Cardiac muscle cell (in vitro differentiated cells and primary cell): ENCODE measurements at places on chromosomes 3 and 15. TPM values are rescaled to one million over a fixed set of nuclear protein-coding genes. Genes with fewer than 3 reads are reported as not detected.

GRCh38 chr3:158097593-158098308 is 8.5 kb downstream of the SHOX2 start:
- DNase-seq: peak; percentile 55
- peaks cover 100% of the 10 kb centered on the region for H3K27me3 ChIP-seq
- no peaks in the 10 kb centered on the region for H3K36me3 ChIP-seq
- H3K4me3 ChIP-seq: peak overlapping the region; percentile 60
- no peaks in the 10 kb centered on the region for H3K4me1 ChIP-seq

DNA sequence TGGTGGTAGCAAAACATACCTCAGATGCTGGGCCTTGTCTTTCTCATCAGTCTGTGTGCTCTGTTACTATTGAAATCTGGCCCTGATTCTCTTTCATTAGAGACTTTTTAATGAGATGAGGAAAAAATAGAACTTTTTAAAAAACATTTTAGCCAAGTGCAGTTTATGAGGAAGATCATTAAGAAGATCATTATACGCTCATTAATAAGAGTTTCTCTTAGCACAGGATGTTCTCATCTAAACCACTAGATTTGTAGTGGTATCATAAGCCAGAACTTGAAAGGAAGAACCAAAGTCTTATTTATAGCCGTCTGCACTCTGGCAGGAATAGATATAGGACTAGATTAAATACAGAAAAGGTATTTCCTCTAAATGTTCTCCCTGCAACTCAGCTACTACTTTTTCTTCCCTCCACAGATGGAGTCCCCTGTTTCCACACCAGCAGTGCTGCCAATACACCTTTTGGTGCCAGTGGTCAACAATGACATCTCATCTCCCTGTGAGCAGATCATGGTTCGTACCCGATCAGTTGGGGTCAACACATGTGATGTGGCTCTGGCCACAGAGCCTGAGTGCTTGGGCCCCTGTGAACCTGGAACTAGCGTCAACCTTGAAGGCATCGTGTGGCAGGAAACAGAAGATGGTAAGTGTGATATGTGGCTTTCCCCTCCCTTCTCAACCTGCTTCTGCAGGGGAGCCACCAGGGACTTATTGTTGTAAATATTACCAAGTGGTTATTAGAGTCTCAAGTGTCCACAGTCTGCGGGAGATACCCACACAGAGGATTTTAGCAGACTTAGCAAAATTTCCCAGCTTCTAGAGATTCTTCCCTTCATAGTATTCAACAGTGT is 152.8 kb downstream of the RBPMS2 start:
- no peaks in the 10 kb centered on the region for H3K27me3 ChIP-seq
- H3K4me1 ChIP-seq: peaks cover 27% of the 10 kb centered on the region
- H3K4me3 ChIP-seq: no peak overlapping the region
- no peaks in the 10 kb centered on the region for H3K36me3 ChIP-seq

- no peak overlapping the region for H3K27ac ChIP-seq
- peaks cover 4% of the 10 kb centered on the region for H3K27me3 ChIP-seq
- DNase-seq: no peak
- H3K4me3 ChIP-seq: no peak overlapping the region
- H3K4me1 ChIP-seq: no peaks in the 10 kb centered on the region
Observed at GRCh38 chr3:182784542-182784941, 8.8 kb upstream of the ATP11B start.

DNA sequence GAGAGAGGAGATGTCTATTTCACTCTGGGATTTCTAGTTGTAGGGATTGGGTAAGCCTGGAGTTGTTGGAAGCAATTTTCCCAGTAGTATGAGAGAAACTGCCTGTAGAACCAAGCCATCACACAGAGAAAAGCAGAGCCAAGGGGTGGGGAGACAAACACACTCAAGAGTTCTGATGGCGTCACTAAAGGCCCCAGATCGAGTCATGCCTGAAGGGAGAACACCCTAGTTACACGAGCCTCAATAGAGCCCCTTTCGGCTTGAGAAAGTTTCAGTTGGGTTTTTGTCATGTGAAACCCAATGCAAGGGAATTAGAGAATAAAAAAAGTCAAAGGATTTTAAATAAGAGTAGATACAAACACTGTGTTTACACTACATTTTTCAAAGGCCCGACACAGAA is 66.1 kb upstream of the PFN2 start:
- no peaks in the 10 kb centered on the region for H3K27me3 ChIP-seq
- H3K4me1 ChIP-seq: no peaks in the 10 kb centered on the region
- DNase-seq: no peak

GRCh38 chr15:40763801-40764628 is at the start of gene GCHFR:
Gene GCHFR (plus strand): TSS chr15:40764068. CDS start chr15:40764181, 113 bp downstream.
- peak within 1 kb of the TSS; percentile 51 for H3K4me3 ChIP-seq
- peak within 1 kb of the TSS; percentile 77 for H3K27ac ChIP-seq
- no peaks in the 10 kb centered on the region for H3K36me3 ChIP-seq
- DNase-seq: peak; percentile 76
- no peaks in the 10 kb centered on the region for H3K27me3 ChIP-seq

DNA sequence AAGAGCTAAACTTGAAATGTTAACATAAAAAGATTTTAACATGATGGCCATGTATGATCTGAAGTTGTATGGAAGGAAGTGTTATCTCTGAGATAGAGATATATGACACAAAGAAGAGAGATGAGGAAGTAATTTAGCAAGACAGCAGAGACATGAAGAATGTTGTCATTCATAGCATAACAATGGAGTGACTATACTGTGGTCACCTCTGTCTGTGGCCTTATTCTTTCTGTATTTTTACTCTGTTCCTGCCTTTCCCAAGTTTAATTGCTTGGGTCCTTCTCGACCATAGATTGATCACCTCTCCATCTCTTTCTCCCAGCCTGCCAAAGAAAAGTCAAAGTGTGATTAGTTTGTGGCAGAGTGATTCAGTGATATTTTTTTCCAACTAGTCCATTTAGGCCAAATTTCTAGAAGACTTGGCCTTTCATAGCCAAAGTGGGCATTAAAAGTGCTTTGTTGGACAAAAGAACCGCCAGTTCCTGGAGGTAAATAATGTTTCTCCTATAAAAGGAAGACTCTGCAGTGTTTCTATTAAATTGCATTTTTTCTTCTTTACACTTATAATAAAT is 711.9 kb downstream of the CADM2 start:
- no peaks in the 10 kb centered on the region for H3K4me1 ChIP-seq
- H3K27ac ChIP-seq: no peak overlapping the region
- no peaks in the 10 kb centered on the region for H3K27me3 ChIP-seq
- no peak for DNase-seq
- no peak overlapping the region for H3K4me3 ChIP-seq
- no peaks in the 10 kb centered on the region for H3K36me3 ChIP-seq

GRCh38 chr15:62749036-62749815 is 293.3 kb upstream of the TPM1 start:
- no peaks in the 10 kb centered on the region for H3K36me3 ChIP-seq
- H3K4me3 ChIP-seq: no peak overlapping the region
- H3K27me3 ChIP-seq: no peaks in the 10 kb centered on the region
- peaks cover 2% of the 10 kb centered on the region for H3K4me1 ChIP-seq
- no peak overlapping the region for H3K27ac ChIP-seq
- no peak for DNase-seq

DNA sequence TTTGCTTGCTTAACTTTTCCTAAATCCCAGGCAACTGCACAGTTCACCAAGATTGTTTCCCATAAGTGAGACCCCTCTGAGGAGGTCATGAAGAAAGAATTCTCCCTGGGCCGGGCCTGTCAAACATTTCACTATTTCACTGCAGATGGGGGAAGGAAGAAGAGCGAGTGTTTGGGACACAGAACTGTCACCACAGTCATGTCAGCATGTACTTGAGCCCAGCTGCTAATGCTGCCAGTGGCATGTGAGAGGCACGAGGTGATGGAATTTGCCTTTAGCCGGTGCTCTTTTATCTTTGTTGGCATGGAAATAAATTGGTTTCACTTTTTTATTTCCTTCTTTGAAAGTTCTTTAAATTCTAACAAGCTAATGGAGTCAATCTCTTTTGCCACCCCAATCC is 277.9 kb upstream of the GADL1 start:
- no peaks in the 10 kb centered on the region for H3K4me1 ChIP-seq
- H3K4me3 ChIP-seq: no peak overlapping the region
- no peaks in the 10 kb centered on the region for H3K27me3 ChIP-seq
- H3K36me3 ChIP-seq: no peaks in the 10 kb centered on the region

DNA sequence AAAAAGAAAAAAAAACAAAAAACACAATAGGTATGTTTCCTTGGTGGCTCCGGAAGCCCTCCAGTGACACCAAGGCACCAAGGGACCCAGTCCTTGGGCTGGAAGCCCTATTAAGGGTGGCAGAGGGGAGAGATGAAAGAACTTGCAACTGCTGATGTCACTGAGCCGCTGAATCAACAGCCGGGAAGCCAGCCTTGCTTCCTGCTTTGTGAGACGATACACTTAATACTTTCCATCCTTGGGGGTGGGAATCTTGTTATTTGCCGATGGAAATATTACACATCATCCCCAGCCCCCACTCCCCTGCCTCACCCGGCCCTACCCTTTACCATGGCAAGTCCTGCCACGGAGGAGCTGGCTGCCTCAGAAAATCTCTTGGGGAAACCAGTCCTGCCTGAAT is 5.6 kb upstream of the ISLR2 start:
- DNase-seq: no peak
- H3K36me3 ChIP-seq: no peaks in the 10 kb centered on the region
- peaks cover 45% of the 10 kb centered on the region for H3K27me3 ChIP-seq
- H3K4me1 ChIP-seq: peaks cover 2% of the 10 kb centered on the region
- H3K27ac ChIP-seq: no peak overlapping the region
- H3K4me3 ChIP-seq: no peak overlapping the region

- H3K27ac ChIP-seq: no peak overlapping the region
- H3K4me1 ChIP-seq: no peaks in the 10 kb centered on the region
- no peaks in the 10 kb centered on the region for H3K27me3 ChIP-seq
- H3K36me3 ChIP-seq: no peaks in the 10 kb centered on the region
- no peak overlapping the region for H3K4me3 ChIP-seq
Observed at GRCh38 chr15:87604857-87605446, 651.6 kb downstream of the NTRK3 start.

GRCh38 chr3:29537889-29538609 is 257.2 kb downstream of the RBMS3 start:
- no peak overlapping the region for H3K4me3 ChIP-seq
- no peaks in the 10 kb centered on the region for H3K27me3 ChIP-seq
- no peaks in the 10 kb centered on the region for H3K36me3 ChIP-seq
- DNase-seq: peak; percentile 79
- H3K27ac ChIP-seq: no peak overlapping the region

GRCh38 chr15:62913246-62913645 is 129.3 kb upstream of the TPM1 start:
- H3K27ac ChIP-seq: no peak overlapping the region
- no peak for DNase-seq
- no peak overlapping the region for H3K4me3 ChIP-seq
- H3K36me3 ChIP-seq: no peaks in the 10 kb centered on the region
- H3K4me1 ChIP-seq: peaks cover 14% of the 10 kb centered on the region

DNA sequence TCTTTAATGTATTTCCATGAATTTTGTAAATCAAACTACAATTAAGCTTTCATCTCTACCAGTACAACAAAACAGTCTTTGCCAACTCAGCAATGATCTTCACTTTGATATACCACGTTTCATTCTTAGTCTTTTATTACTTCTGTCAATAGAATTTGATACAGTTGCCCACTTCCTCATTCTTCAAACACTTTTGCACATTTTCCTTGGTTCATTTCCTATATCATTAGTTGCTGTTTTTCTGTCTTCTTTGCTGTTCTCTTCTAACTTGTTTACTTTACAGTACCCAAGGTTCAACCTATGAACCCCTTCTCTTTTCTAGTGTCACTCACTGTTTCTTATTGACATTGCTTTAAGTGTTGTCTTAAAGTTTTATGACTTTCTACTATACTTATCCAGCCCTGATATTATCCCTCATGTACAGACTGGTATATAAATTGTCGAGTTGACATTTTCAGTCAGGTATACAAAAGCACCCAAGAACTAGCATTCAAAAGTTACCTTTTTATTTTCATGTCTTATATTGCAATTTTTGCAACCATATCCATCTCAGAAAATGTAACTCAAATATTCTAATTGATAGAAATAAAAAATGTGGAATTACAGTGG is 903.1 kb downstream of the NSUN3 start:
- DNase-seq: no peak
- no peak overlapping the region for H3K4me3 ChIP-seq
- no peaks in the 10 kb centered on the region for H3K36me3 ChIP-seq
- H3K27ac ChIP-seq: no peak overlapping the region

GRCh38 chr3:15355086-15355485 is 22.7 kb upstream of the SH3BP5 start:
- no peak for DNase-seq
- no peaks in the 10 kb centered on the region for H3K27me3 ChIP-seq
- no peak overlapping the region for H3K4me3 ChIP-seq
- no peaks in the 10 kb centered on the region for H3K36me3 ChIP-seq

DNA sequence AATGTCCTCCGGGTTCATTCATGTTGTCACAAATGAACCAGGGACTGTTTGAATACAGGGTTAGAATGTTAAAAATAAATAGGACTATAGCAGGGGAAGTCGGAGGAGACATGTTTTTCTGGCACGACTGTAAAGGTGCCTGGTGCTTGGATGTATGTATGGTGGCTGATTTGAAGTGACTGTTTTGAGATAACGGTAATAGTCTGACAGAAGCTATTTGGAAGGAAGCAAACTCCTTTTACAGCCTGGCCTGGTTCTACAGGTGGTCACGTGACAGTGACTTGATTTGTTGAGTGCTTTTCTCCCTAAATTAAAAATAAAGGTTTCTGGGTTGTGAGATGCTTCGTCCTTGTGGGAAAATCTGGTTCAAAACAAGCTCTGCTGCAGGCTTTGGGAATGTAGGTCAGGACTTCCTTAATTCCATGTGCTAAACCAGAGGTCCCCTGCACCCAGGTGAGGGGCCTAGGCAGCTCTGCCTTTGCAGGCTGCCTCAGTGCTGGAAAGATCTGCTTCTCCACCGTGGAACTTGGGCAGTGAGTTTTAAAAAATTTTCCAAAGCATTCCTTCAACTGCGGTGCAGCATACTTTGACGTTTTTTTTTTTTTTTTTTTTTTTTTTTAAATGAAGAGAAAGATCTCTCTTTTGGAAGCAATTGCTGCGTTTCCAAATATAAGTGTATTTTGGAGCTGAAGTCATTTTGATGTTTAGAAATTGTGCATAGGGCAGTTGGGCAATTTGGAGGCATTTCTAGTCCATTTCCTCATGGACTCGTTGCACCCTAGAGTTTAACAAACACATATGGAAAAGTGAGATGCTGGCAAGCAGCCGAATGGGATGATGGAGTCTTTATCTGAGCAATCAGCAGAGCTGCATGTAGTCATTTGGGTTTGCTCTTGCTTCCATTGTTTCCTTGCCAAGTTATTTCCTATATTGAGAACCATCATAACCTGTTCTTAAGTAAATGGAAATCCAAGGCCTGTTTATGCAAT is 30.9 kb downstream of the ITPR1 start:
- peak; percentile 44 for DNase-seq
- no peaks in the 10 kb centered on the region for H3K27me3 ChIP-seq
- H3K36me3 ChIP-seq: no peaks in the 10 kb centered on the region
- peak overlapping the region; percentile 83 for H3K27ac ChIP-seq

- no peak overlapping the region for H3K4me3 ChIP-seq
- no peaks in the 10 kb centered on the region for H3K4me1 ChIP-seq
- H3K36me3 ChIP-seq: no peaks in the 10 kb centered on the region
- H3K27ac ChIP-seq: no peak overlapping the region
Observed at GRCh38 chr15:29097971-29098370, 171.7 kb downstream of the NSMCE3 start.

- DNase-seq: peak; percentile 66
- no peaks in the 10 kb centered on the region for H3K4me1 ChIP-seq
- H3K27me3 ChIP-seq: no peaks in the 10 kb centered on the region
- H3K4me3 ChIP-seq: no peak overlapping the region
- no peaks in the 10 kb centered on the region for H3K36me3 ChIP-seq
Observed at GRCh38 chr3:109081746-109082510, 36.0 kb downstream of the MORC1 start.

Gene RARB
- polyA plus RNA-seq: 22.4 and 28.3 TPM in 2 replicates

Gene KY
- polyA plus RNA-seq: 0.35 and 1.1 TPM in 2 replicates

Gene GAP43
- 2.9 and 5.7 TPM in 2 replicates for polyA plus RNA-seq

Gene PDE12
- polyA plus RNA-seq: 3.7 and 7.3 TPM in 2 replicates

Gene CAND2
- polyA plus RNA-seq: 35.2 and 44.7 TPM in 2 replicates

Gene GOLGA6L26
- not detected in 2 replicates for polyA plus RNA-seq

Gene MCTP2
- 0.34 and 1.1 TPM in 2 replicates for polyA plus RNA-seq

Gene PIF1
- 7.4 and 49.0 TPM in 2 replicates for polyA plus RNA-seq

Gene CHST2
- 8.4 and 12.9 TPM in 2 replicates for polyA plus RNA-seq

Gene PLOD2
- polyA plus RNA-seq: 93.7 and 108 TPM in 2 replicates
